ENCODE measurements at places on chromosomes 2 and 18.
A peak's percentile ranks its signal among the peaks of the same experiment; 100 is the strongest.

DNA sequence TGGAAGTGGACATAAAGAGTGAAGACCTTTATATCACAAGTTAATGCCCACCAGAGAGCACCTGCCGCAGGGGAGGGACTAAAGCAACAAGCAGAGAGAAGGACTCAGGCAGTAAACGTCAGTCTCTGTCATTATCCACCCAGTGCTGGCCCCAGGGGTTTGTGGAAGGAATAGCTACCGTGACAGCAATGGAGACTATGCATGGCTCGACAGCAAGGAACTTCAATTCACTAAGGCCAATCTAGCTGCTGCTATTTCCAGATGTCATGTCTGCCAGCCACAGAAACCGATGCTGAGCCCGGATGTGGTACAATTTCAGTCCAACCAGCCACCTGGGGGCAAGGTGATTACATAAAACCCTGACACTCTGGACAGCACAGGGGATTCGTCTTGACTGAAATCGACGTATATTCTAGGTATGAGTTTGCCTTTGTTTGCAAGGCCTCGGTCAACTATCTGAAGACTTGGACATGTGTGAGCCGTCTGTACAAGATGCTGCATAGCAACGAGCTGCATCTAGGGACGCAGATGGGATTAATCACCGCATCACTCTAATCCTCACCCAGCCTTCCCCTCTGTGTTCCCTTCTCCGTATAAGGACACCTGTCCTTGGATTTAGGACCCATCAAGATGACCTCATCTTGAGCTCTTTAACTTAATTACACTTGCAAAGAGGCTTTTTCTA, 154.1 kb upstream of the SH3BP4 start:
- no peak for DNase-seq

DNA sequence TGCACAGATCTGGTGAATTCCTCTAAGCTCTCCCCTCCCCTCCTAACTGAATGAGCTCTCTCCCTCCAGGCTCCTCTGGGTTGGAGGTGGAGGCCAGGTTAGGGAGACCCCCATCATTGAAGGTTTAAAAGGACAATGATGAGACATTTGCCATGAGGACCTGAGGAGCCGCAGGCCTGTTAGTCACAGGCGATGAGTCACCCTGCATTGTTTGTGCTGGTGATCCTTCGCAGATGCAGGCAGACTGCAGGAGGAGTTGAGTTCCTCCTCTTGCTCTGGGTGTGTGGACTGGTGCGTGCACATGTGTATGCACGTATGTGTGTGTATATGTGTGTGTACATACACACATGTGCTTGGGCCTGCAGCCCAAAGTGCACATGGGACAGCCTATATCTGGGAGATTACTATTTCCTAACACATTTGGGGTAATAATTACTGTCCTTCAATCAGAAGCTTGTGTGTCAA, 42.0 kb downstream of the MCFD2 start:
- DNase-seq: no peak

- DNase-seq: no peak
Observed at GRCh38 chr2:179701524-179702110, 159.8 kb downstream of the ZNF385B start.

DNA sequence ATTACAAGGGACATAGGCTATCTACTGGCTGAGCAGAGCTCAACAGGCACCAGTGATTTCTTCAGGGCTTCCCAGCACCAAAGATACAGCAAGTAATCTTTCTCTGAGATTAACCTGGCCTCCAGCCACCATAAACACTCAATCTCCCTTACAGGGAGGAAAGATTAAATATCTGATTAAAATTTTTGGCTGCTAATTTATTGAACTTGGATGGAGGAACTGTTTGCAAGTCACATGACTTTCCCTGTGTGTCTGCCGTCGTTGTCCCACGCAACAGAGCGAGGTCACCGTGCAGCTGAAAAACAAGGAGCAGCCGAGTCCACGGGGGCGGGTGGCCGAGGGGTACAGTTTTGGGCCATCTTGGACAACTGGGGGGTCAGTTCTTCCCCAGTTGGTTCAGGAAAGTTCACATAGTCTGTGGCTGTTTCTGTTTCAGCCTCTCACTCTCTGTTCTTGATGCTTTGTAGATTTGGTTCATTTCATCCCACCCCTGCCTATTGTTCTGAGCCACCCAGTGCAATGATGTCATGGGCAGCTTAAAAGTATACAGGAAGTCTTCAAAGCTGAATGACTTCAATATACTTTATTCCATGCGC, 186.8 kb upstream of the CTAGE1 start:
- DNase-seq: peak; percentile 82

DNA sequence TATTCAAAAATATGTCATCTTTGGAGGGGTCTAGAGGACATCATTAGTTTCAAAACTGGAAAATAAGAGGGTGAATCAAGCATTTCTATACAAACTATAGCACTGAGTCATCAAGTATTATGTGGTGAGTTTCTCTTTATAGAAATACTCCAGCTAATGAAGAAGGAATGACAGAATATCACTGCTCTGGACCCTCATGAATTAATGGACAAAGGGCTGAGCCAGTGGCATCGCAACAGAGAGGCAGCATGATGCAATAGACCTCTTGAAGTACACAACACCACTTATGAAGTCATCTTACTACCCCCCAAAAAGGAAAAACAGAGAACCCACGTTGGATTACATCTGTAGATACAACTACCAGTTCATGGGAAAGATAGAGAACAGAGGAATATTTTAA, 27.4 kb upstream of the EIF2AK3 start:
- DNase-seq: no peak

- no peak for DNase-seq
Observed at GRCh38 chr18:63301434-63301833, 18.1 kb downstream of the BCL2 start.

- DNase-seq: no peak
Observed at GRCh38 chr18:26185267-26185666, 41.0 kb upstream of the TAF4B start.

- peak; percentile 76 for DNase-seq
Observed at GRCh38 chr2:6866275-6866671, 566 bp upstream of the CMPK2 start.

DNA sequence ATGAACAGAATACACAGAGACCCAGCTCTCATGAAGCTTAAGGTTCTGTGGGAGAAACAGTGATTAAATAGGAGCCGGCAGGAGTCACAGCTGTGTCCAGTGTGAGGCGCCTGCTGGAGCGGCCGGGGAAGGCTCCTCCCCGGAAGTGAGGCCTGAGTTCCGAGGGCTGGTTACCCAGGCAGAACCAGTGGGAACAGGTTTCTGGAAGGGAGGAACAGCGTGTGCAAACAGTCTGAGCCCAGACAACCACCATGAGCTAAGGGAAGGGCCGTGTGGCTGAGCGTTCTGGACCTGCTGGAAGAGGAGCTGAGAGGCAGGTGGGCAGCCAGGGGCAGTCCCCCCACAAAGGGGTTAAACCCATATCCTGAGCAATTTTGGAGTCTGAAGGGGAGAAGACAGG, 26.0 kb upstream of the NPAS2 start:
- no peak for DNase-seq

DNA sequence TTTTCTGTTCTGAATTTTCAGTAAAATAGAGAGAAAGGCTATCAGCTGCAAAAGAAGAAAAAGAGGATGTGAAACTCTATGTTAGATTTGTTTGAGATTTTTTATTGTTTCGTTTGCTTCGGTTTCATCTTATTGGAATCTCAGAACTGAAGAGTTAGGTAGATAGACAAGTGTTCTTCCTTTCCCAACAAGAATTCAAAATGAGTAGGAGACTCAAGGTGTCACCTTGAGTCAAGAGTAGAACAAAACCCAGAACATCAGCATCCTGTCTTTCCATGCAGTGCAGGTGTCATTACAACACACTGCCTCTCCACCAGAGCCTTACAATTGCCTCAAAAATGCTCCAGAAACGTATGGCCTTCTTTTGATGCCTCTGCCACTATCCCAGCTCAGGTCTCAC, 21.1 kb downstream of the NBAS start:
- DNase-seq: no peak

DNA sequence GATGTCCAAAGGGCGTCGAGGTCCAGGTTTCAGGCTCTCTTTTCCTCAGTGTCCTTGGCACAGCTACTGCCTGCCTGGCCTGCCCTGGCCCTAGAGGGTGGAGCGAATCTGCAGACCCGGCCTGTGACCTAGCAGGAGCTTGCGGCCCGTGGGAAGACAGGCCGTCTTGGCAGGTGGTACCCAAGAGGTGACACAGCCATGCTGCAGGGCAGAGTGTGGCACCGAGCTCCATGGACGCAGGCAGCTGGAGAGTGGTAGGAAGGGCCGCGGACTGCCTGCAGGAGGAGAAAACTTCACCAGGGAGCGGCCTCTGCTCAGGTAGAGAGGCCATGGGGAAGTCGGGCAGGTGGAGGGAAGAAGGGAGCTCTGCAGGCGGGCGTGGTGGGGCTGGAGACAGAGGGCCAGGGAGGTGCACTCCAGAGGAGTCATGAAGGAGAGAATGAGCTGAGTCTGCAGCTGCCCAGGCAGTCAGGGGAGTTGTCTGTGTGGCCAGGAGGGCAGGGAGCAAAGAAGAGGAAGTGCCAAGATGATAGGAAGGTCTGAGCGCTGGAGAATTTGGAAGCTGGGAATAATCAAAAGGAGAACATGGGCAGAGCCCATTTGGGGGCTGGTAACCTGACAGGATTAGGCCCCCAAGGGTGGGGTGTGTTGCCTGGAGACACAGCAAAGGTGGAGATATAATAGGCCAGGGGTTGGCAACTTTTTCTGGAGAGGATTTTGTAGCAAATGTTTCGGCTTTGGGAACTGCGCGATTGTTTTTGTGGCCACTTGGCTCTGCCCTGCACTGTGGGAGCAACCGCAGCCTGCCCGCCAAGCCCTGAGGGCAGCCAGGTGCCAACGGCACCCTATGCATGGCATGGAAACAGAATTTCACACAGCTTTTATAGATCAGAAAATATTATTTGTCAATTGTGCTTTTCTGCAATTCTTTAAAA, 154.4 kb upstream of the PXDN start:
- no peak for DNase-seq

- no peak for DNase-seq
Observed at GRCh38 chr18:54888933-54889332, 60.7 kb downstream of the RAB27B start.

DNA sequence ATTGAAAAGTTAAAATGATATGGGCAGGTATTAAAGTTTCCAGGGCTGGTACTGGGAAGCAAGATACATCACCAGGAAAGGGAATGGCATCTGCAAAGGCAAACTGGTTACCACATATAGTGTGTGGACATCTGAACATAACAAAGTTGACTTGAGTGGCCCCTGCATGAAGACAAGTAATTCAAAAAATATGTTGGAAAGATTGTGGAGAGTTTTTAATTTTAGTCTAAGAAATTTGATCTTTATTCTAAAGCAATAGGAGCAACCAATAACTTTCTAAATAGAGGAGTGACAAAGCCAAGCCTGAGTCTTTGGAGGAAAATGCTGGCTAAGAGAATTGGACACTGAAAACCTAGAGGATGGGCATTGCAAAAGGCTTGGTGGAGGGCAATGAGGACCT, 278.2 kb downstream of the ALK start:
- no peak for DNase-seq

DNA sequence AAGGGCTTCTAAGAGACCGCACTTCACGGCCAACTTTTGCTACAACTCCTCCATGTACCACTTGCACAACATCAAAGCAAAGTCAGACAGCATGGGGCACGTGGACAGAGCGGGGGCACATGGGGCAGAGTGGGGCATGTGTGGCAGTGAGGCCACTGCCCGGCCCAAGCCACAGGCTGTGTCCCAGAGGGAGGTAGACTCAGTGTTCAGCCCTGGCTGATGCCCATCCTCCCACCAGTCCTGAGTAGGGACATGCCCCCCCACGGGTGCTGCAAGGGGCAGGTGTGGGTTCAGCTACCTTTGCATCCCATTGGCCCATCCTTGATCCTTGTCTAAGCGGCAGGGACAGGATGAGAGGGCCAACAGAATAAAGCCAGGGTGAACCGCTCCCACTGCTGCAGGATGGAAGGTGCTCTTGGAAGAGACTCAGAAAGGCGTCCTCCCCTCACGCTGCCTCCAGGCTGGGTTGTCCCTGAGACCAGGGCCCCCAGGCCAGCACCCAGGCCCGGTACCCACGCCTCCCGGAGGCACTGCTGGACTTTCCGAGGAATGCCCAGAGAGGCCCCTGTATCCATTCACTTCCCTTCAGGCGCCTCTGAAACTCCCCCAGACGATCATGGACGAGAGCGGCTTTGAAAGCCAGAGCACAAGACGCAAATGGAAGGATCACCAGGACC, 218.2 kb downstream of the NDUFA10 start:
- no peak for DNase-seq

- DNase-seq: no peak
Observed at GRCh38 chr2:138630164-138630563, 128.6 kb downstream of the SPOPL start.

- peak; percentile 31 for DNase-seq
Observed at GRCh38 chr2:133561045-133561852, 7.0 kb downstream of the NCKAP5 start.

- no peak for DNase-seq
Observed at GRCh38 chr2:240894006-240894405, 1.9 kb downstream of the MAB21L4 start.

DNA sequence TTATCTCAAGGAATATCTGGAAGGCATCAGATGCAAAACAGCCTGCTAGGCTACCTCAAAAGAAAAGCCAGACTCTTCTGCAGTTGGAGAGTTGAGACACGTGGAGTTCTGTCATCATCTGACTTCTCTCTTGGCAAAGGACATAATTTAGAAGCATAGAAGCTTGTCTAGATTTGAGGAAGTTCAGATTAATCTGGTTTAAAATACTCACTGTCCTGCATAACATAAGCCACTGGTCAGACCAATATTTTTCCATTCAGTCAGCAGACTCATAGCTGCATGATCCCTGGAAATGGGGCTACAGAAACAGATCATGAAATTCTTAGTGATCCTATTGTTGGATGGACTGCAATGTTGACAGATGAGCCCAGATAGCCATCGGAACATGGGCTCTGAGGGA, 349.0 kb downstream of the TXNL1 start:
- no peak for DNase-seq

DNA sequence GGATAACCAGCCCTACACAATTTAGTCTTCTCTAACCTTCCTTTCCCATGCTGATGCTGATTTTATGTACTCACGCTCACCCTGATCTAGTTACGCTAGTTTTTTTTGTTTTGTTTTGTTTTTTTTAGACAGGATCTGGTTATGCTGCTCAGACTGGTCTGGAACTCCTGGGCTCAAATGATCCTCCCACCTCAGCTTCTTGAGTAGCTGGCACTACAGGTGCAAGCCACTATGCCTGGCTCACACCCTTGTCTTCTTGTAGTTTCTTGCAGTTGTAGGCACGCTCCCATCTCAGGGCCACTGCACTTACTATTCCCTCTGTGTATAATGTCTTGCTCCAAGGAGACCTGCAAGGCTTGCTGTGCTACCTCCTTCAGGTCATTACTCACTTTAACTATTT, 6.2 kb downstream of the PELI1 start:
- DNase-seq: peak; percentile 41

- peak; percentile 22 for DNase-seq
Observed at GRCh38 chr2:124566518-124566970, 541.5 kb downstream of the CNTNAP5 start.

GRCh38 chr18:3607309-3608098, 157.5 kb downstream of the TGIF1 start:
- DNase-seq: no peak
